ENCODE measurements at places on chromosomes 7 and 10. TPM values are rescaled to one million over a fixed set of nuclear protein-coding genes. Genes with fewer than 3 reads are reported as not detected.

DNA sequence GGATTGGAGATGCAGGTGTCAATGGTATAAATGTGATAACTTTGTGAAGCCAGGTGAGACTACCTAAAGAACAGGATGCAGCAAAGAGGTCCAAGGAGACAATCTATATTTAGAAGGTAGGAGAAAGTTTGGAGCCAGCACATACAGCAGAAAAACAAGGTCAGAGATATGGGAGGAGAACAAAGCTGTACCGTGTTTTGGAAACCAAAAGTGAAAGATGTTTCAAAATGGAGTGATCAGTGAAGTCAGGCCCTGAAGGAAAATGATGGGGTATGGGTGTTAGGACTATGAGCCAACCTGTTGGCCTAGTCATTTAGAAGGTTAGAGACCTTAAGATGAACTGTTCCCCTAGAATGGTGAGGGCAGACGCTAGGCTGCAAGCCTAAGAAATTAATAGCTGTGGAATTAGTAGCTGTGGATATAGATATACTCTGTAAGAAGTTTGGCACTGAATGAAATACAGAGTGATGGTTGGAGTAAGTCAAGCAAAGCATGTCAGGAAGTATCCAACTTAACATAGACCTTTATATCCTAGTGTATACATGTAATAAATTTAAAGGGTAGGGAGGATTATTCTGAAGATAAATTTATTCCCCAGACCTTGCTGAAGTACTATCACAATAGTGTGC lies 149.8 kb upstream of the WNT16 start:
- DNase-seq = no peak

PLPP4 gene
- 3.5 TPM for total RNA-seq

- no peak for DNase-seq
Measured at GRCh38 chr7:111027396-111027795, 63.5 kb upstream of the LRRN3 start.

P4HA1 gene
- total RNA-seq = 76.5 TPM

DNA sequence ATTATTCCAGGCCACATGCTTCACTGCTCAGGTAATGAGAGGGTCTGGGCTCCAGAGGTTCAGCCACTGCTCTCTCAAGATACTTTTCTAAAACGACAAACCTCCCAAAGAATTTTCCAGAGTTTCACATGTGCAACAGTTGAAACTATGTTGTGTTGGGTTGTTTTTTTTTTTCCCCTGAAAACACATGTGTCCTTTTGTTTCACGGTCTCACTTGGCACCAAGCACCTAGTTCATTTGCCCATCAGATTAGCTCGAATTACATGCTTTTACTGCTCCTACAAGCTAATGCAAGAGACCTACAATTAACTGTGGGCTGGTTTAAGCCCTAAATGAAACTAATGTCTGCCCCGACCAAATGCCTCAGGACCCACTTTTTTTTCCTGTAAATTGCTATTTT lies 313.3 kb downstream of the FGFR2 start:
- no peak for DNase-seq

- no peak for DNase-seq
Measured at GRCh38 chr10:108586424-108586823, 1336.9 kb downstream of the XPNPEP1 start.

GRCh38 chr7:23346316-23346715 lies 47.2 kb downstream of the MALSU1 start:
- no peak for DNase-seq

DNA sequence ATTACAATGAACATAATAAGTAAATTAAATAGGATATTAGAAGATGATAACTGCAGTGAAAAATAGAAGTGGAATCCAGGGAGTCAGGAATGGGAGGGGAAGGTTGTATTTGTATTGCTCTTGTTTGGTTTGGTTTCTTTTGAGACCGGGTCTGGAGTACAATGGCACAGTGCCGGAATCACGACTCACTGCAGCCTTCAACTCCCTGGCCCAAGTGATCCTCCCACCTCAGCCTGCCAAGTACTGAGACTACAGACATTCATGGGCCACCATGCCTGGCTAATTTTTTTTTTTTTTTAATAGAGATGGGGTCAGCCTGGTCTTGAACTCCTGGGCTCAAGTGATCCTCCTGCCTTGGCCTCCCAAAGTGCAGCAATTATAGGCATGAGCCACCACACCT lies 59.9 kb upstream of the LRRC4 start:
- no peak for DNase-seq

- DNase-seq = peak; percentile 73
Measured at GRCh38 chr10:76082956-76083355, 651.5 kb downstream of the LRMDA start.

CALY gene
- total RNA-seq = 2.2 TPM

IL6 gene
- 0.69 TPM for total RNA-seq

DNA sequence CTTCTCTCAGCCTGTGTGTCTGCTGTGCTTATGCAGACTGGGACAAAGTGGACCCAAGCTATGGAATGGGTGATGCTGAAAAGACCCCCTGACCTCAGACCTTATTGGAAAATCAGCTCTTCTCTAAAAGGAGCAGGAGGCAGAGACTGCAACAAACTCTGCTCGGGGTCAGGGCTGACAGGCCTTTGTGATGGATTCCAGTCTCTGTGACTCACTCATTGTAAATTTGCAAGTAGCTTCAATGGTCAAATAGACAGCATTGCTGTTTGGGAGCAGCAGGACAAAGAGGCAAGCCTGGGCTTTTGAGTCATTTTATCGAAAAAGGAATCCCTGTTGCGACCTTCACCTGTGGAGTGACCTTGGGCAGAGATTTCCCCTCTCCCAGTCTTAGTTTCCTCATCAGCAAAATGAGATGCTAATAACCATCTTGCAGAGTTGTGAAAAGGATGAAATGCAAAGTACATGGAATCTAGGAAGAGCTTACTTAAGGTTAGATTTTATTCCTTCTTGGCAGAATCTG lies 26.1 kb upstream of the GPR26 start:
- DNase-seq = peak; percentile 77

DNA sequence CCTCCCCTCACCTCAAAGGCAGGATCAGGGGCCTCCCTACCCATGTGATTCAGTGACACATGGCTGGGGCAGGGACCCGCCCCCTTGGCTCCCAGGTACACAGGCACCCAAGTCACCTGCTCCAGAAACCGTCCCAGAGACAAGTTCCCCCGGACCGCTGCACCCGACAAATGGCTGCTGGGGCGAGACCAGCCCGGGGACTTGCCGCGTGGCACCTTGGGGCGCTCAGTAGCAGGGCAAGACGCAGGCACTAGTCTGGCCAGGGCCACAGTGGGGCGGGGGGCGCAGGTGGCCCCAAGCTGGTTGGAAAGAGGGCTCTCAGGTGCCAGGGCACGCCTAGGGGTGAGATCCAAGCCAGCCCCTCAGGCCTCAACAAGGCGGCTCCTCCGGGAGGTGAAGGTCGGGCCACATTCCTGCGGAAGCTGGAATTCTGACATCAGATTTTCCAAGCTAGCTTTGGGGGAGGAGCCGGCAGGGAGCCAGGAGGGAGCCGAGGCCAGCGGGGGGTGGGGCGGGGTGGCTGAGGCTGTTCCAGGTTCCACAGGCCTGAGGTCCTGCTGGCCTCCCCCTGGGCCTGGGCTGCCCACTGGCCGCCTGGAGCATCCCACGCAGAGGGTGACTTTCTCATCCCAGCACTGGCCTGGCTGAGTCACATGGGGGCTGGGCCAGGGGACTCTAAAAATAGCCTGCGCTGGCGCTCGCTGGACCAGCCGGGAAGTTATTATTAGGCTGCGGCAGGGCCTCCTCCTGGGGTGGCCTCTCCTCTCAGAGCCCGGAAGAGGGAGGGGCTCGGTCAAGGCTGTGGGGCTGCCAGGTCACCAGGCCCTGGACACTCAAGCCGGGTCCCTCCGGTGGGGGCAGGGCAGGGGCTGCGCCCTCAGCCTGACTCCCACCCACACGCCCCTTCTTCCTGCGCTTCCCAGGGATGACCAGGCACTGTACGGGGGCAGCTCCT lies 20.5 kb upstream of the INPP5A start:
- peak; percentile 93 for DNase-seq

- DNase-seq = no peak
Measured at GRCh38 chr10:110686949-110687348, 42.8 kb downstream of the RBM20 start.

DNA sequence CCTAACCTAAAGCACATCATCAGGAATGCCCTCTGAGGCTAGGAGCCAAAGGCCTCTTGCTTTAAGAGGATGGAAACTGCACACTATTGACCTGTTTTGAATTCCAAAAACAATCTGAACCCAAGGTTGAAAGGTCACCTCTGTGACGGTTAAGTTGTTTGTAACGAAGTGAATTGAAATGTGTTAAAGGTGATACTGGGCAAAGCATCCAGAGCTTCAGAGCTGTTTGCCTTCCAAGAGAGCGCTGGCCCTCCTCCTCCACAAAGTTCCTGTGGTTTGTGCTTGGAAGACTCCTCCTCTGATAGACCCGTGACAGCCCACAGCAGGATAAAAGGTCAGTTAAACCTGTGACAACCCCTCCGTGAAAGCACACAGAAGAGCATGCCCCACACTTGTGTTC lies 133.7 kb upstream of the CTTNBP2 start:
- no peak for DNase-seq

DNA sequence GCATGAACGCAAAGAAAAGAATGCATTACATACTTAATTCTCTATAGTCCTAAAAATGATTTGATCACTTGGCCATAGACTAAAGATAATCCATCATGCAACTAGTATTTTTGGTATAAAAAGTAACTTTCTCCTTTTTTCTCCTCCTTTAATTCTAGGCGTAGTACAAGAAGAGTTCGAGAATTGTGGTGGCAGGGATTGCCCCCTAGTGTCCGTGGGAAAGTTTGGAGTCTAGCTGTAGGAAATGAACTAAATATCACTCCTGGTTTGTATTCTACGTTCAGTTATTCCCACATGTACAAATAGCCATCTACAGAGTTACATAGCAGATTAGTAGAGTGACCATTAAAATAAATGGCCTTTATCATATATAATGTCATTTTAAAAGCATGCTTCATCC lies 45.5 kb upstream of the HELLS start:
- peak; percentile 6 for DNase-seq

DNA sequence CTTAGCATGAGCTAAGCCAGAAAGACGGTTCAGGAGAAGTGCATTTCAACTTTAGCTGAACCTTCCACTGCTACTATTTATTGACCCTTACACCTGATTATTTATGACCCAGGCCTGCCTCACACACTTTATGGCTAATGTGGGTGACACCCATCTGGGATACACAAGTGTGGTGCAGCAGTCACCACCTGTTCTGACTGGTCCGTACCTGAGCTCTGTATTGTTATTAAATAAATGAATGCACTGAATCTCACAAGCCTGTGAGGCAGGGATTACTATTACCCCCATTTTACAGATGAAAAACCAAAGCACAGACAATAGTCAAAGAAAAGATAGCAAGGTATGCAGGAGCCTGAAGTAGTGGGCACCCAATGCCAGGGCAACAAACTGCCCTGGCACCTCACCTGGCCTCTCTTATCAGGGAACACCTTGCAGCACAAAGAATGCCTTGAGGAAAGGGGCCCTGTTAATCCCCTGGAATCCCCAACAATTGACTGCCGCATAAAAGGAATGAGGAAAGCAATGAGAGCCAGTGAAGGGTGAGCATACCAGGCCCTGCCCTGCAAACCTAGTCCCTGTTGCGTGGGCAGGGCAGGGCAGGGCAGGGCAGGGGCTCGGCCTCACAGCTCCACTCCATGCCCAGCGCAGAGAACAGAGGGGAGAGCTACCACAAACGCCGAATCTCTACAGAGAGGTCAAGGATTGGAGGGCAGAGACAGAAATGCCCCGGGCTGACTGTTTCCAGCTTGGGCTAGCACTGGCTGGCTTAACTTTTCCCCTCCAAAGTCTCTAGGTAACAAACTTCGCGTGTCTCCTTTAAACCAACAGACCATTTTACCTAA lies 1.3 kb downstream of the ANXA11 start:
- peak; percentile 72 for DNase-seq

DNA sequence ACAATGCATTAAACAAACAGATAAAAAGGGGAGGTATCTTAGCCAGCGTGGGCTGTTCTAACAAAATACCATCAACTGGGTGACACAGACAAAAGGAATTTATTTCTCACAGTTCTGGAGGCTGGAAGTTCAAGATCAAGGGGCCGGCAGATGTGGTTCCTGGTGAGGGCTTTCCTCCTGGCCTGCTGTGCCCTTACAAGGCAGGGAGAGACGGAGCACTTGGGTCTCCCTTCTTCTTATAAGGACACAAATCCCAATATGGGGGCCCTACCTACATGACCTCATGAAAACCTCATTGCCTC lies 281.6 kb upstream of the KLF14 start:
- DNase-seq = no peak

GRCh38 chr10:27344568-27345454 lies 104.2 kb upstream of the ACBD5 start:
- peak; percentile 22 for DNase-seq

ANKRD7 gene
- total RNA-seq = not detected

DNA sequence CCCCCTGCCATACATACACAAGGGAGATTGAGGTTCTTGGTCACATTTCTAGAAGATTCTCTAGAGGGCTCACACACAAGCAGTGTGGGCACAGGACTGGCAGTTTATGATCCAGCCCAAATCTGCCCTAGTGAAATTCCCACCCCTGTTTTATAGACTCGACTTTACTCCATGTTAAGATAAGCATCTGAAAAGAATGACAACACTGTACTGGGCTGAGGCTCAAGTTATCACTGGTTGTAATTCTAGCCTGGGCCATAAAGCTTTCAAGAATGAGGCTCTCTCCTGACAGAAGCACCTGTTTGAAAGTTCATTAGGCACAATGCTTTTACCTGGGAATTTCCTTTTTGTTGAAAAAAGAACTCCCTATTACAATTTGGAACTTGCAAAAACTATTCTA lies 195.6 kb upstream of the GLI3 start:
- DNase-seq = no peak

DNA sequence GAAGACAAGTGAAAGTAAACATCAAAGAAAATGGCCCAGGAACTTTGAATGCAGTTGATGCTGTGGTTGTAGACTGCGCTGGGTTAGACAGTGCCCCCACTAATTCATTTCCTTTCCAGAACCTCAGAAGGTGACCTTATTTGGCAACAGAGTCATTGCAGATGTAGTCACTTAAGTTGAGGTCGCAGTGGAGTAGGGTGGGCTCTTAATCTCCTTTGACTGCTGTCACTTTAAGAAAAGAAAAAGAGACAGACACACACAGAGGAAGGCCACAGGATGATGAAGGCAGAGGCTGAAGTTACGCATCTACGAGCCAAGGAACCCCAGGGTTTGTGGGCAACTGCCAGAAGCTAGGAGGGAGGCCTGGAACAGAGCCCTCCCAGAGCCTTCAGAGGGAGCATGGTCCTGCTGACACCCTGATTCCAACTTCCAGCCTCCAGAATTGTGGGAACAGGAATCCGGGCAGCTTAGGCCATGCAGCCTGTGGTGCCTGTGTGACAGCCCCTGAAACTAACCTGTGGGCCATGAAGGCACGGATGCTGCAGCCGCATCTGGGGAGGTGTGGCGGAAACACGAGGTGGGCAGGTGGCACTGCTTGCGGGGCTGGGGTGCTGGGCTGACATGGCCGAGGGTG lies 107.6 kb downstream of the PRKAG2 start:
- no peak for DNase-seq

APBB1IP gene
- not detected for total RNA-seq

- DNase-seq = no peak
Measured at GRCh38 chr10:4546500-4546899, 279.5 kb upstream of the AKR1E2 start.

DNA sequence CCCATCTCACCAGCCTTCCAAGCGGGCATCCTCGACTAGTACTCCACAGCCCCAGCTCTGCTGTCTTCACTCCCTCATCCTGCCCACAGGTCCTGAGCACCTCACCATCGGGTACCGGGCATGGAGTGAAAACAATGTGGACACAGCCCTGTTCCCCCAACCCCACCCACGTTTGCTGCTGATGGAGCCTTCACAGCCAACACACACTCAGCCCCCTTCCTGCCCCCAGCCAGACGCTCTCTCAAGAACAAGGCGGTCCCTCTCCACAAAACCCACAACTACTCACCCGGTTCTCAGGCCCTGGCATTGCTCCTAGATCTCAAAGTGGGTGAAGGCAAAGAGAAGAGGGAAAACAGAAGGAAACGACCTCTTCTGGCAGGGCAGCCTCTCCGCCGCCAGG lies 56.1 kb downstream of the SLIT1 start:
- no peak for DNase-seq
